ENCODE measurements at places on chromosomes 3 and 15. TPM values are rescaled to one million over a fixed set of nuclear protein-coding genes. Genes with fewer than 3 reads are reported as not detected.

Gene FSD2
- not detected for total RNA-seq

GRCh38 chr3:78690766-78691165, 1077.0 kb downstream of the ROBO1 start:
- no peak for DNase-seq

Gene UCN2
- total RNA-seq: 0.17 TPM

- DNase-seq: peak; percentile 9
These were observed 111.7 kb downstream of the NUP210 start for GRCh38 chr3:13308380-13308801.

- DNase-seq: peak; percentile 43
These were observed 117.5 kb downstream of the PDCD6IP start for GRCh38 chr3:33915796-33916546.

Gene SLC24A5
- not detected for total RNA-seq

Gene OPA1
- 37.2 TPM for total RNA-seq

Gene IRAK2
- 8.2 TPM for total RNA-seq

- no peak for DNase-seq
These were observed 42.2 kb downstream of the ZBTB11 start for GRCh38 chr3:101634591-101635196.

DNA sequence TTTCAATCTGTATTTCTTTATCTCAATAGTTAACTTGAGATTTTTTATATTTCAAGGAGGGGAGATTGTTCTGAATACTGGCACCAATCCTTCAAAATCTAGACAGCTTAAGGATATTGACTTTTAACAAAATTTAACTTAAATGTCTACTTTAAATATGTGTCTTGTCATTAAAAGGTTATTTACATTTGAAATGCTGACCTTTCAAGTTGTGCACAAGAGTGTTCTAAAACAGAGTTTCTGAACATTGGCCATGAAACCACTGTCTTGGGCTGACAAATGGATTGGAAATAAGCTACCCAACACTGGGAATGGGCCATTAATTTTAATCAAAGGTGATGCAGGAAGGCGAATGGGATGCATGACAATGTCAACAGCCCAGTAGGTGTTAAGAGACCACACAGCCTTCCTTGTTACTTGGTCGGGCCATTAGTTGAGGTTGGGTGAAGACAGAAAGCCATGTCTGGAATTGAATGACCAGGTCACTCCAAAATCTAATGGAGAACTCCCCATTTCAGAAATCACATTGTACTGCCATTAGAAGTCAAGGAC, 128.5 kb downstream of the CDIN1 start:
- DNase-seq: no peak
